ENCODE measurements at places on chromosomes 5 and 9.

- DNase-seq, result no peak
These were observed 53.0 kb downstream of the NIM1K start for GRCh38 chr5:43244823-43245565.

- no peak for DNase-seq
These were observed 8.2 kb upstream of the ZFYVE16 start for GRCh38 chr5:80399526-80400239.

GRCh38 chr9:93601666-93602065, 25.3 kb downstream of the PHF2 start:
- DNase-seq, result no peak

- DNase-seq, result no peak
These were observed 726.0 kb downstream of the DNAH5 start for GRCh38 chr5:13218518-13218917.
